ENCODE measurements at places on chromosomes 3 and 15. TPM values are rescaled to one million over a fixed set of nuclear protein-coding genes. Genes with fewer than 3 reads are reported as not detected.

AGBL1 gene
- total RNA-seq: not detected

RTP1 gene
- not detected for total RNA-seq

DNA sequence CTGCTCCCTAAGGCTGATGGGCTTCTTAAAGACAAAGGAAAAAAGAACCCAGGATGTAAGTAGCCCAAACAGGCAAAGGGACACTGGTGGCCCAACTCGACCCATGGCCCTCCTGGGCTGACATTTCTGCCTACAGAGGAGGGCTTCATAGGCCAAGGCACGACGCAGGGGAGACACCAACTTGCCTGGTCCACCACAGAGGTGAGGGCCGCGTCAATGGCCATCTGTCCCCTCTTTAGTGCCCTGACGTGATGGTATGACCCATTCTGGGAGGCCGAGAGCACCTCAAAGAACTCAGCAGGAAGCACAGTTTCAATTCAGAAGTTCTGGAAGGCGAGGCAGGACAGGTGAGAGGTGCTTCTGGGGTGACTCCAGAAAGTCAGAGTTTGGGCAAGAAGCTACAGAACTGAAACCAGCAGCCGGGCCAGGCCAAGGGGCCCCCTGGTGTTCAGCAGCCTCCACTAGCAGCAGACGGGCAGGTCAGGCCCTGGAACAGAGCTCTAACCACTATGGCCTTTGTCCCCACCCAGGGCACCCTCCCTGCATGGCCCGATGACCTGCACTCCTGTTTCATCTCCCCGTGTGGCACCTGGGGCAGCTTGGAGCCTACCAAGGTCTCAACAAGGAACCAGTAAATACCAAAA is 45.1 kb downstream of the HMCES start:
- no peak for DNase-seq

GRCh38 chr3:177522051-177522450 is 324.8 kb upstream of the TBL1XR1 start:
- DNase-seq: no peak

PROK2 gene
- not detected for total RNA-seq

GRCh38 chr3:5811016-5811415 is 623.5 kb downstream of the EDEM1 start:
- DNase-seq: no peak

GRCh38 chr3:171133796-171134569 is 107.5 kb upstream of the SLC2A2 start:
- DNase-seq: no peak

DNA sequence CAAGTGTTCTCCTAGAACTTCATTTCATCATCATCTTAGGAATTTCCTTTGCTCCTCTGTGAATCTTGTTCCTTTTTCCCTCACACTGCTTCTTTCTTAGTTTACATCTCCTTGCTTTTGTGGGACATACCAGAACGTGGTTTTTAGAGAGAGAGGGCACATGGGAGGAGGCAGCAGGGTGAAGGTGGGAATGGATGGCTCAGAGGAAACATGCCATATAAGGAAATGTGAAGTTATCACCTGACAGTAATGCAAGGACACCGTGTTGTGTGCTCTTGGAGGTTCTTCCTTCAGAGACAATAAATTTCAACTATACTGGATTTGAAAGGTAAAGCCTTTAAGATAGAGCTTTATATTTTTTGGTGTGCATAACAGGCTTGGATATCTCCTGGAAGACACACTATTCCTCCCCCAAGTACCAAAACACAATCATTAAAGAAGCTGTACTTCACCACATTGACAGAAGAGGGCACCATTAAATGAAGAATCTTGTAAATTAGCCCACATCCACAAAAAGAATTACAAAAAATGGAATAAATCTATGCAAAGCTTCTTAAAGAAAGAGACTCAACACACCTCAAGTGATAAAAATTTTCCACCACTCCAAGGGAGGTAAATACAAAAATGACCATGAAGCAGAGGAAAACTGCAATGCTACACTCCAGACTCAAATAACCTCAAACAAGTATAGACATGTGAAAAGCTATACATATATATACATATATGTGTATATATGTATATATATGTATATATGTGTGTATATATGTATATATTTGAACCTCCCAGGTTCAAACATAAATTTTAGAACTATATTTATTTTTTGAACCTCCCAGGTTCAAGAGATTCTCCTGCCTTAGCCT is 26.1 kb downstream of the RPL39L start:
- peak; percentile 14 for DNase-seq

DNA sequence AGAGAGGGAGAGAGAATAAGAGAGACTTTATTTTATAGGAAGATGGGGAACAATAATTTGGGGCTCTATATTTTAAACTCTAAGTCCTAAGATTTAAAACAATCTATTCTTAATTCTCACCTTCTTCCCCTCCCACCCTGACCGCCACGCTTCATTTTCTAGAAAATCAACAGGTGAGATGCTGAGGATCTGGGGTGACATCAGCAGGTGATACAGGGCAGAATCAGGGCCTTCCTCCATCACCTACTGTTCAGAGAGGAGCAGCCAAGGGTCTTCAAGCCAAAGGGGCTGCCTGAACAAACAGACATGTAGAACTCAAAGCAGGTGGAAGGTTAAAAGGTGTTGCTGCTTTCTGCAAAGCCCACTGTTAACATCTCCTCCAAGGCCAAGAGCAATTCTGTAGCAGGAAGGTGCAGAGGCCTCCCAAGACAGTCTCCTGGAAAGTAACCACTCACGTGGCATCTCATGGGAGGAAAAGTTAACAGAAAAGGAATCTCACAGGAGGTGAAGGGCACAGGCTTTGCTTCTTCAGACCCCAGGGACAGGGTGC is 183.6 kb upstream of the TLE3 start:
- DNase-seq: no peak

All from G401 (cell line).